ENCODE measurements at places on chromosomes 13 and 19.

- no peak for DNase-seq
Measured at GRCh38 chr19:36488846-36489117, 579 bp downstream of the ZNF566 start.

- DNase-seq, result no peak
Measured at GRCh38 chr19:11378319-11379189, 4.1 kb downstream of the SWSAP1 start.

DNA sequence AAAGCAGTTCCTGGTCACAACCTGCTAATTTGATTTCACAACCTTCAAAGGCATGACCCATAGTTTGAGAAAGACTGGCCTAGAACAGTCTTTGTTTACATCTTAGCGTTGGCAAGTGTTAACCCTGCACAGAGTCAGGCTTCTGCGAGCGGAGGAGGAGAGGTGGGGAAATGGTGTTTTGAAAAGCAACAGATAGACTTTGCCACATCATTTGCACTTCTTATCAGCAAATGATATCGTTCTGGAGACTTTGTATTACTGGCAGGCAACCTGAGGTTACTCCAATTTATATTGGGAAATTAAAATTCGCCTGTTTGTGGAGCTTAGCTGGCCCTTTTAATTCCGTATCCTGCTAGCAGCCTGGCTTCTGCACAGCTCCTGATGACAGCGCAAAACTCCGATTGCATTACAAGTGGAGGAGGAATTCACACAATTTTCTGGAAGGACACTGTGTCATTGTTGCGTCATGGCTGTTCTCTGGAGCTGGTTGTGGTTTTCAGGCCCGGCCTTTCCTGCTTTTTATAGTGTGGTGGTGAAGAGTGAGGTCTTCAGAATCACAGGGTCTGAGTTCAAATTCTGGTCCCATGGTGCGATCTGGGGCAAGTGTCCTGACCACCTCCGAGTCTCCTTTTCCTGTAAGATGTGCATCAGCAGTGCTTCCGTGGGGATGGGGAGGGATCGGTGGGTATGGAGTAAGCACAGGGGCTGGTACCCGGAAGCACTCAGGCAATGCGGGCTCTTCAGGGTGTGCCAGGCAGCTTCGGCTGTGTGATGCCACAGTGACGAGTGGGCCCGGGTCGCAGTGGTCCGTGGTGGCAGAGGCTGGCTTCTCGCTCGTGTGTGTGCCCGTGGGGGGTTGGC, 49.1 kb upstream of the EHD2 start:
- DNase-seq, result no peak

GRCh38 chr13:37453246-37453645, 145.3 kb downstream of the POSTN start:
- no peak for DNase-seq

- DNase-seq, result no peak
Measured at GRCh38 chr13:97495678-97496077, 61.7 kb downstream of the RAP2A start.

DNA sequence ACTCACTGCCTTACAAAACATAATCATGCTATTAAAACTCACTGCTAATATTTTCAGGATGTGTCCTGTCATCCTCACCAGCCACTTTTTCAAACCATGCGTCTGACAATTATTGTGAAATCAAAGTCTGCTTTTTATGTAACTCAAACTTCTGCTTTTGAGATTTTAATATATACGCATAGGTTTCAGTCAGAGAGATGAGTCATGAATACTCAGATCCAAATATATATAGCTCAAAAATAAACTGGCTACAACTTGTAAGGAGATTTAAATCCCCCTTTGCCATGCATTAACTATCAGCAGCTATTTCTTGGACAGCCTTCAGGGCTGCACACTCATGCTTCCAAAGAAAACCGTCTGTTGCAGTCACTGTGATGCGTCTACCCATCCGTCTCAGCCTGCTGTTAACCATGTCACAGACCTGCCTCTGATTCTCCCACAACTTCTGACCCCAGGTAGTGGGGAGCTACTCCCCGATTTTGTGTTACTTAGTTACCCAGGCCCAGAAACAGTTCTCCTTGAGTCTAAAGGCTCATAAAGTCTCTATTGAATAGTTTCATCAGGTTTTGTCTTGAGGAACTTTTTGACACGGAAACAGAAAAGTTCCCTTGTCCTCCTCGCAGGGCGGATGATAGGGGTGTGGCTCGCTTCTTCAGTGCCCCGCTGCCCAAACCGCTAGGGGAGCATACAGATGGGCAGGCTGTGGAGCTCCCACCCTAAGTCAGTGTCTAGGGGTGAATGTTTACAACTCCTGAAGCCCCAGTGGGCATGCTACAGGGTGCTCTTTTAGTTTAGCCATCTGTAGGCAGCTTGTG, 33.8 kb upstream of the SGCG start:
- DNase-seq, result no peak

DNA sequence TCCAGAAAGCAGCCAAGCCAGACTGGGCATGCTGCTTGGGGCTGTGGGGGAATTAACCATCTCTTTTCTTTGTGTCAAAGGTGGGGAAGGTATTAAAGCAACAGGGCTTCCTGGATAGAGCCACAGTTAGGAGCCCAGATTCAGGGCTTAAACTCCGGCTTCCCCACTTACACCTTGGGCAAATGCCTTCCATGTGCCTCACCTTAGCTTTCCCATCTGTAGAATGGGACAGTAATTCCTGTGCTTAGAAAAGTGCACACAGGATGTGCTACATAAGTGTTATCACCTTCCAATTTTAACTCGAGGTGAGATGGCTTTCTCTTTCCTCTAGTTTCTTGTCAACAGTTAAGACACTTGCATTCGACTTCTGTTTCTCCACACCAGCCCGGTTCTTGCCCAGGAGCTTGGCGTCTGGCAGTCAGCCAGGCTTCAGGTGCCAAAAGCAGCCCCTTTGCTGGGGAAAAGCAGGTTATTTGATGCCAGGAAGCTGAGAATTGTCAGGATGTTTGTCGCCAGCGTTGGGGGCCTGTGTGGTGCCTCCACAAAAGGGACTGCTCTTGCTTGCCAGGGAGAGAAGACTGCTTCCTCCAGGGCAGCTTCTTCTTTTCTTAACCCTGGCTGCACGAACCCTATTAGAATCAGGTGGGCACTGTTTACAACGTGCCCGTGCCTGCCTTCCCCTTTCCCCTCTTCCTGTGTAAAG, 79.2 kb downstream of the SIPA1L3 start:
- DNase-seq, result no peak

- peak; percentile 59 for DNase-seq
Measured at GRCh38 chr13:99289674-99290337, 17.4 kb downstream of the GPR183 start.

DNA sequence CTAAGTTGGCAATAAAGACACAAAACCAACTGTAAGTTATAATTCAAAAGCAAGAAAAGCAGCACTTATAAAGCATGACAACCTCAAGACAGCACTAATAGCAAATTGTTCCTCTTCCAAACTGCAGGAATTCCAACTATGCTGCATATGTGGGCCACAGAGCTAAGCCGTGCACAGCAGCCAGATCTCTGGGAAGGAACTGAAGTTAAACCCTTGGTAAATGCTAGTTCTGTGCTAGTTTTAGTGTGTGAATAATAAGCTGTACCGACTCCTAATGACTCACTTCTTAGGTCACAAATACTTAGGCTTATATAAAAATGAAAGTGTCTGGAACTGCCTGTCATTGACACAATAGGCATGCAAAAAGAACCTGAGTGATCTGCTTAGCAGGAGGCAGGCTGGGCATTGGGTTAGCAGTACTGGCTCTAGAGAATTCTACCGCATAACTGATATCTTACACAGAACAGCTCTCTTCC, 21.2 kb upstream of the GTF3A start:
- DNase-seq, result no peak

DNA sequence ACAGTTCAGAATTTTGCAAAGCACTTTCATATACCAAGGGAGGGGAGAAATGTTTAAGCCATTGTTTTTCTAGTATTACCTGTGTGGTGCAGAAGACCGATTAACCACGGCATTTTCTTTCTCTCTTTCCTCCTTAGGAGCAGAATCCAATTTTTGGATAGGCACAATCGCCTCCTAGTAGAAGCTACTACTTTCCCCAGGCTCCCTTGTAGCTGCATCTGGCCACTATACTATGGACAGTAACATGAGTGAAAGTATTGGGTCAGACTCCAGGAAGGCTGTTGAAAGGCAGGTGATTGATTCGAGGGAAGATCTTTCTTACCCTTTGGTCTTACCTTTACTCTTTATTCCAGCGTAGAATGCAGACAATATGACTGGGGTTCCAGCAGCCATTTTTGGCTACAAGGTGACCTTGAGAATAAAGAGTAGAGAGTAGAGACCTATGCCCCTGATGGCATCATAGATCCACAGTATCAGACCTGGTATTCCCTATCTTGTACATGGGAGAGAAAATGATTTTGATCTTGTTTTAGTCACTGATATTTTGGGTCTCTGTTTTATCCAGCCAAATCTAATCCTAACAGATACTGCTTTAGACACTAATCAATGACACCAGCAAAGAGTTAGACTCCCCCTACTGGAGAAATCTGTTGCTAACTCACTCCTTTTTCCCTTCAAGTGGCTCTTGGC, 77.0 kb downstream of the LRRC63 start:
- no peak for DNase-seq

GRCh38 chr13:30856005-30856790, 49.9 kb upstream of the MEDAG start:
- DNase-seq, result no peak

DNA sequence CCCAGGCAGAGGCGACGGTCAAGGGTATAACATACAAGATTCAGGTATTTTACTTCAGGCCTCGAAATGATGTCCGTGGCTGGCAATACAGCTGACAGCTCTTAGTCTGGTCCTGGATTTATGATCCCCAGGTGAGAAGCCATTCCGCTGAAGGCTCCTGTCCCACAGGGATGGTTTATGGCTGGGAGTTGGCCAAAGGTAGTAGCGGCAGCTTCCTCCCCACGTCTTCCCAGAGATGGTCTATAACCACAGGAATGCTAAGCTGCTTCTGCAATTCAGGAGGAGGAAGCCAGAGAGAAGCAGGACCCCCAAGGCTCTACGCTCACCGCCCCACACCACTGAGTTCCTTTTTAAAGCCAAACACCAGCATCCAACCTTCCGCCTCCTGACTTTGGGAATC, 27.1 kb downstream of the OLFM2 start:
- DNase-seq, result no peak

Data from stimulated activated CD8-positive, alpha-beta memory T cell treated with anti-CD3 and anti-CD28 coated beads, Interleukin-2, amount 100 ng/mL, for 48 hours (primary cell).